Mesothelial cell of epicardium (in vitro differentiated cells): ENCODE measurements at places on chromosomes 1 and 21.

DNA sequence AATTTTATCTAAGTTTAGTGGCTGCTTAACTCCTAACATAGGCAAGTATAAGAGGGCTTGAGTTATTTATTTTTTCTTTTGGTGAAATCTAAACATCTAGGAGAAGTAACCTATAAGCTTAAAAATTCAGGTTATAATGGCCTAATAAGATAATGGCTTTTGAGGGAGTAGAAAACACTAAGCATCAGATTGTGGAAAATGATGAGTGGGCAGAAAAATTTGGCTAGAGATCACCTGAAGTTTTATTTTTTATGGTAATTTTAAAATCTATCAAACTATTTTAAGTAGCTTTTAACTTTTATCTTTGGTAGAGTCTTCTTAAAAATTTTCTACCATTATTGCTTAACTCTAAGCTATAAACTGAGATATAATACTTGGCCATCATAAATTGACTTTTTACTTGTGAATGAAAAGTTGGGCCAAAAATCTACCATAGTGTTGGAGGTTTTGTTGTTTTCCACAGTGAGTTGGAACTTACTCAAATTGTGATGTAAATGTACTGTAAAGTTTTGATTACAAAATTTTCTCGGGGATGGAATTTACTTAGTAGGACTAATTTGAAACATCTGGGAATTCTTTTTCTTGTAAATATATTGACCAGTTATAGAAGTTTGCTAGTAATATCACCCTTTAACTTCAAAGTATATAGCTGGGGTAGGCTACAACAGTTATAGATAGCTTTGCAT, 63.9 kb downstream of the USP25 start:
- no peak for DNase-seq

GRCh38 chr1:119291611-119292206, 76.9 kb upstream of the HAO2 start:
- DNase-seq = no peak

DNA sequence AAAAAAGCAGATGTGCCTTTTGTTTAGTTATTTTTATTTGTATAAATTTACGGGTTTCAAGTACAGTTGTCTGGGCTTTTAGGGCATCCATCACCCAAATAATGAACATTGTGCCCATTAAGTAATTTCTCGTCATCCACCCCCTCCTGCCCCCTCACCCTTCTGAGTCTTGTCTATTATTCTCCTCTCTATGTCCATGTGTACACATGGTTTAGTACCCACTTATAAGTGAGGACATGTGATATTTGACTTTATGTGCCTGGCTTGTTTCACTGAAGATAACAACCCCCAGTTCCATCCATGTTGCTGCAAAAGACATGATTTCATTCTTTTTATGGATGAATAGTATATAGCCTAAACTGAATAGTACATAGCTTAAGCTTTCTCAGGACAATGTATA, 189.2 kb downstream of the ZP4 start:
- no peak for DNase-seq

DNA sequence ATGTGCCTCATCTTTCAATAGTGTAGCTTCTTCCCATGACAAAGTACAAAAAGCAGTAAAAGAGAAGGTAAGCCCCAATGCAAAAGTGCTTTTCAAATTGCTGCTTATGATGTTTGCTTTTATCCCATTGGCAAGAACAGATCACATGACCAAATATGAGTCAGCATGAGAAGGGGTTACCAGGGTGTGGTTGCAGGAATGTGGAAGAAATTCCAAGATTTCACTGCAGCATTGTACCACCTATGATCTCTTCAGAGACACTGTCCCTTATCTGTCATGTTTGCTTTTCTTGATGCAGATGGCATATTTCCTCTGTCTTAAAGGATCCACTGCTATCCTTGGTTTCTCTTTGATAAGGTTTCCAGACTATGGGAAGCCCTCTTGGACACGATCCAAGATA, 1006.9 kb upstream of the PRMT6 start:
- DNase-seq = no peak

GRCh38 chr1:45785583-45785982, 17.8 kb upstream of the MAST2 start:
- DNase-seq = no peak

GRCh38 chr1:100882698-100883097, 11.9 kb downstream of the EXTL2 start:
- no peak for DNase-seq

DNA sequence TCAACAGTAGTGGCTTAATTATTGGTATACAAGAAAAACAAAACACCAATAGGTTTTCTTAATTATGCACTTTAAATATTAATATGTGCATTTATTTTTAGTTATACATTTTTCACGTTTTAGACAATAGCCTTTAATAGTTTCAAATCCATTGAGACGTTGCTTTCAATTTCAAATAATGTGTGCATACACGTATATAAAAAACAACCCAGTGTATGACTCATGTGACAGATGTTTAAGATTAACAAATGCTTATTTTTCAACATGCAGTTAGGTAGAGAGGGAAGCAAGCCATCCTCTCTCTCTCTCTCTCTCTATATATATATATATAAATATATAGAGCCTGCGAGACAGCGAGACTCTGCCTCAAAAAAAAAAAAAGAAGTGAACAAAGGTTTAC, 24.3 kb downstream of the EYA3 start:
- no peak for DNase-seq
